ENCODE measurements at places on chromosomes 3 and 15.

DNA sequence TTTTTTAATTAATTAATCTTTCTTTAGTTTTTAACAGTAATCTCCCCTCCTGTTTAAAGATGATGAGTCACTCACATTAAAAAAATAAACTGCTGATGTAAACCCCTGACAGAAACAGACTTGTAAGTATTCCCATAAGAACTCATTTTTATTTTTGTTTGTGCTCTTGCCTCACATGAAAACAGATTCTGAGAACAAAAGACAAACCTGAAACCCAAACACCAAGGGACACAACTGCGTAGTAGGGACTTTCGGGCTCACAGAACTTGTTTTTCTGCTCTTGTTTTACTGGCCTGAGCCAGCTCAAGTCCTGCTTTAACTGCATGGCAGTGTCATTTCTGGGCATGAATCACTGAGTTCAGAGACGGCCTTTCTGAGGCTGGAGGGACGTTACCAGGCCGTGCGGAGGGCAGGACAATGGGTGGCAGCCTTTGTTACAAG is 600.8 kb downstream of the FOXP1 start:
- peak; percentile 25 for DNase-seq

DNA sequence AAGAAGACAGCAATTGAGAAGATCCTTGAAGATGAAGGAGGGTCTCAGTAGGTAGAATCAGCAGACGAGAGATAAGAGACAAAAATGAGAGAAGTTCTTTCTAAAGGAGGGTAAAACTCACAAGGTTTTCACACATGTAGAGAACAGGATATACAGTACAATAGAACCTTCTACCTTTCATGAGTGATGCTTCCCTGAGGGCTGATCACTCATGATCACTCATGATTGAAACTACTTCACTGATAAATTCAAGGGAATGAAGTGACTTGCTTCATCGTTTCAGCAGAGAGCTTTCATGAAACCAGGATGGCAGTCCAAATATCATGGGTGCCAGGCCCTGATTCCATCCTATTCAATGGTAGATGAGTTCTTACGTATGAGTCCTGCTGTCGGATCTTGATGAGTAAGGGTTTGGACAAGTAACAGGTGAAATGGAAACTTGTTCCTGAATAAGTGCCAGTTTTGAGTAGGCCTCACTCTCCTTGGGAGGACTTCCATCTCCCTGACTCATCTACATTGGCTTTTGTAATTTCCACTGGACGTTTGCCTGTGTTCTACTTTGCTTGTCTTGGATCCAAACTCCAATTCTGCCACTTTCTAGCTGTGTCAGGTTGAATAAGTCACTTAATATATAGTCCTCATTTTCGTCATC is 9.6 kb upstream of the CLDN16 start:
- DNase-seq: no peak

- no peak for DNase-seq
Measured at GRCh38 chr3:157029365-157029790, 130.6 kb downstream of the CCNL1 start.

GRCh38 chr3:73280746-73281145 is 219.3 kb downstream of the EBLN2 start:
- no peak for DNase-seq
